ENCODE measurements at places on chromosomes 4 and X.

DNA sequence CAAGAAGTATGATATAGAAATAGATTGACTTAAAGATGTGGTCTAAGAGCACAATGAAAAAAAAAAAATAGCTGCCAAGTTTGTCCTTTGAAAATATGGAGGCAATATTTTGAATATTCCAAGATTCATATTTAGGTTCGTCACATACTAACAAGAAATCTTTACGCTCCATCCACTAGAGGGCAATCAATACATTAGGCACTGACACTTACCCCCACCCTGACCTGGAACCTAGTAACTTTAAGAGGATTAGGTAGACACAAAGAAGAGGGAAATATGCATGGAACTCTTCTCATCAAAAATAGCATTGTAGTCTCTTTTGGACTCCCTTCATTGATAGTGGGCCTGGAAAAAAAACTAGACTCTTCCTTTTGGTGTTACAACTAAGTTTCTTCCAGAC lies 1108.1 kb downstream of the PCDH19 start:
- no peak for DNase-seq

GRCh38 chr4:175961604-175962003 lies 104.0 kb upstream of the WDR17 start:
- no peak for DNase-seq

- DNase-seq: no peak
Measured at GRCh38 chr4:19888587-19888986, 363.1 kb upstream of the SLIT2 start.

- no peak for DNase-seq
Measured at GRCh38 chr4:79625361-79625760, 217.3 kb upstream of the GK2 start.

DNA sequence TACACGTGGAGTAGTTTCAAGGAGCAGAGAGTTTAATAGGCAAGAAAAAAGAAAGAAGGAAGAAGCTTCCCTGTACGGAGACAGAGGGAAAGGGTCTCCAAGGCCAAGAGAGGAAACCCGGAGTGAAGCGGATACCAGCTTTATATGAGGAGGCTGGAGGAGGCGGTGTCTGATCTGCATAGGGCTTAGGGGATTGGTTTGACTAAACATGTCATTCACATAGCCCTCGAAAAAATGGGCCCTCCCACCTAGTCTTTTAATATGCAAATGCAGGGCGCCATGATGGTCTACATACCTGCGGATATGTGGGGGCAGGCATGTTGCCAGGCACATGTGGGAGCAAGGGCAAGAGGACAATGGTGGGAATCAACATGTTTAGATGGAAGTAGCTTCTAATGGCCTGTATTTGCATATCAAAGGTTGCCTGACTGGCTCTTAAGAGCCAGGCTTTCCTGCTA lies 103.1 kb upstream of the UGT8 start:
- no peak for DNase-seq
